ENCODE measurements at places on chromosomes 6 and 20. TPM values are rescaled to one million over a fixed set of nuclear protein-coding genes. Genes with fewer than 3 reads are reported as not detected.
A peak's percentile ranks its signal among the peaks of the same experiment; 100 is the strongest.

PGC gene
- 0.26 TPM for polyA plus RNA-seq

MYH7B gene
- polyA plus RNA-seq, result 2.7 TPM

LY6G6C gene
- polyA plus RNA-seq, result 0.26 TPM

GGTLC1 gene
- not detected for polyA plus RNA-seq

HAO1 gene
- polyA plus RNA-seq, result not detected

DNA sequence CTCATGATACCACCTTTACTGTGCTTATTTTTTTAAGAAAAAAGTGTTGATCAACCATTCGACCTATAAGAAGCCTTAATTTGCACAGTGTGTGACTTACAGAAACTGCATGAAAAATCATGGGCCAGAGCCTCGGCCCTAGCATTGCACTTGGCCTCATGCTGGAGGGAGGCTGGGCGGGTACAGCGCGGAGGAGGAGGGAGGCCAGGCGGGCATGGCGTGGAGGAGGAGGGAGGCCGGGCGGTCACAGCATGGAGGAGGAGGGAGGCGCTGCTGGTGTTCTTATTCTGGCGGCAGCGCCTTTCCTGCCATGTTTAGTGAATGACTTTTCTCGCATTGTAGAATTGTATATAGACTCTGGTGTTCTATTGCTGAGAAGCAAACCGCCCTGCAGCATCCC, 15.6 kb upstream of the SLC22A1 start:
- no peak for DNase-seq

GRCh38 chr6:153108315-153108714, 22.8 kb downstream of the RGS17 start:
- DNase-seq, result no peak

GRCh38 chr6:138503881-138504680, 4.8 kb upstream of the NHSL1 start:
- DNase-seq, result no peak

GRCh38 chr6:160973311-160974250, 18.0 kb upstream of the MAP3K4 start:
- DNase-seq, result no peak

DNA sequence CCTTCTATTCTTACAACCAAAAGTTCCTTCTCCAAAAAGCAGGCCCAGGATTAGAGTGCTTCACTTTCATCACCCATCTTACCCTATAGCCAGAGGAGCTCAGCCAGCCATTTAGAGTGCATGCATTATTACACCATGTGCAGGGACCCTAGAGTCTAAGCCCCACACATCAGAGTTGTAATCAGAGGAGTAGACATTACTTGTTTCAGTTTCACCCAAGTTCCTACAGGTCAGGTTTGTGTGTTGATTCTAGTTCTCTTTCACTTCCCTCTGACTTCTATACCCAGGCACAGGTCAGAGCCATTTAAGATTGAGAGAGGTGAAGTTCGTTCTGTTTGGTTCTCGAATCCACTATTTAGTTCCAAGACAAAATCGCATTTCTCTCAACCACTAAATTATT, 16.3 kb upstream of the ARFGEF3 start:
- no peak for DNase-seq

DNA sequence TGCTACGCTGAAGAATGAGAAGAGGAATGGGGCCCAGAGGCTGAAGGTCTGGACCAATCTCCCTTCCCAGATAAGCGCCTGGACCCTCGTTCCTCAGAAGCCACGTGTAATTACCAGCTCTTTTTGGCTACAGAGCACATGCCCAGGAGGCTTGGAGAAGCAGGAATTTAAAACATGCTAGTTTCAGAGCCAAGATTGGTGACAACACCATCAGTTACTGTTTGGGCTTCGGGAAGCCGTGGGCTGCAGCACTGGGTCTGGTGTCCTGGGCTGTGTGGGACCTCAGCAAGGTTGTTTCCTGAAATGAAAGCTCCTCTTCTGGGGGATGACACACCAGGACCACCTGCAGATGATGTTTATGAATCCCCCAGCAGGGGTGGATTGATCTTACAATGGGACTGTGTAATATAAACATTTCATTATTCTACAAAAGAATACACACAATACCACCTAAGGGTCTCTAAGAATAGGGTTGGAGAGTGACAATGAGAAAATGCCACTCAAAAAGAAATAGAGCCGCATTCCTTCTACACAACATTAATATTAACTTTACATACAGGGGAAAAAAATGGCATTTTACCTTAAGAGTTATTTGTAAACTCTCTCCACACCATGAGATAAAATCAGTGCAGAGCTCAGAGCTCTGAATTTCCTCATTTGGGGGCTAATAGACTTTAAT, 207.8 kb upstream of the FOXQ1 start:
- DNase-seq, result no peak

DNA sequence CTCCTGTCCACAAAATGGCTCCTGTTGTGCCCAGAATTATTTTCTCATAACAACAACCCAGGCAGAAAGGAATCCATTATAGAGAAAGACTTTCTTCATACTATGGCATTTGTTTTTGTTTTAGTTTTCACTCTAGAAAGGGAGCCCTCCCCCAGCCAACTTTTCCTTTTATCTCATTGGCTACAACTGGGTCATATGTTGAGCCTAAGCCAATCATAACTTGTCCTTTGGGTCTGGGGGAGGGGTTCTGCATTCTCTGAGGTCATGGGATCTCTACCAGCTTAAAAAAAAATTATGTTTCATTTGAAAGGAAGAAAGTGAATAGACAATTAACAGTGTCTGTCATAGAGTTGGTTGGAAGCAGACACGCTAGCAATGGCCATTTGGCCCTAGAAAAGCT, 177.6 kb downstream of the AIG1 start:
- no peak for DNase-seq

DNA sequence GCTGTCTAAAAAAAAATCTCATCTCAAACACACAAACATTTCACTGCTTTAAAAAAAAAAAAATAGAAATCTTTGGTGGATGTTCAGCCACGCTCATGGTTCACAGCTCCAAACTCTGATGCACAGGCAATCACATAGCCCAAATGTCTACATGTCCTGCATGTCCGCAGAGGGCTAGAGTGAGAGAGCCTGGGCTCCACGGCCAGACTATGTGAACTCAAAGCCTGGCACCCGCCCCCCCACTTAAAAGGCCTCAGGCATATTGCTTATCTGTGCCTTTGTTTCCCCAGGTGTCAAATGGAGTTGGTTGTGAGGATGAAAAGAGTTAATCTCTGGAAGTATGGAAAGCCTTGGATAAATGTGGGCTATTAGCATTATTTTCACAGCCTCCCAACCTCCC, 10.5 kb upstream of the PTGIS start:
- DNase-seq, result no peak

DNA sequence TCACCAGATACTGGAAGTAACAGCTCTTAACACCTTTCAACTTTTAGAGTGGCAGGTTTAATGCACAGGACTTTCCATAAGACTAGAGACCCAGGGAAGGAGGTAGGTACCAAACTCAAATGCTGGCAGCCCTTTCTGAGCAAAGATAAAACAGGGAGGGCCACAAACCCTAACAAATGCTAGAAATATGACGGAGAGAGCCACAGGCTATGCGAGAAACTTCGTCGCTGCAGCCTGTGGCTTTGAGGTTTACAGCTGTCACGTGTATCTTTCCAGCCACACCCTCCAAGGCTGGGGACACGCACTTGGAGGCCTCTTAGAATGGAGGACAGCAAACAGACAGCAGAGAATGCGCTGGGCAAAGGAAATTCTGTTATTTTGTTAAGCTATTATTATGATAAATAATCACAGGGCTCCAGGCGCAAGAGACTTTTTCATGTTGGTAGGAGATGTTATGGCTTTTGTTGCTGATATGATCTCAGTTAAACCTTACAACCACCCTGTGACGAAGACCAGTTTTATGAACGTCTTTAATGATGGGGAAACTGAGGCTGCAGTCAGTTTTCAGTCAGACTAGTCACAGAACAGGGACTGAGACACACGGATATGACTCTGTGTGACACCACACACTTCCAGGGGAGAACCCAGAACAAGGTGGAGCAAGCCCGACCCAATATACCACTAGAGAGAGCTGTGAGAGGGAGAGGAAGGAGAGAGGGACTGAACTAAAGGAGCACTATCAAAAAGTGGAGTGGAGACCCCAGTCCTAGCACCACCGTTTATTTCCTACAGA, 2.0 kb downstream of the TRAM2 start:
- DNase-seq, result no peak

DNA sequence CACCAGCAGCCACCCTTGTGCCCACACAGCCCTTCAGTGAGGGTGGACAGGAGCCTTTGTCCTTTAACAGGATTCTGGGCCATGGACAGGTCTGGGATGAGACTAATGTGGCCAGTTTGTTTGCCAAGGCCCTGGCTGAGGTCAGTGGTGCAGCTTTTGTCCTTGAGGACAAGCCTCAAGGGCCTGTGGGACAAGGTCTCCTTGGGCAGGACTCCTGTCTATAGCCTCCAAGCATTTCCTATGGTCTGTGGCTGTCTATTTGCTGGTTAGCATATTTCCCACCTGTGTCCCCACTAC, 44.1 kb downstream of the SUN5 start:
- DNase-seq, result no peak

- peak; percentile 61 for DNase-seq
These were observed 60.8 kb upstream of the MAP3K4 start for GRCh38 chr6:160930547-160931377.

- DNase-seq, result no peak
These were observed 55.7 kb upstream of the NOP56 start for GRCh38 chr20:2596673-2597279.

GRCh38 chr20:50498071-50498776, 12.0 kb upstream of the PTPN1 start:
- no peak for DNase-seq

- DNase-seq, result no peak
These were observed 128.1 kb downstream of the MYLK4 start for GRCh38 chr6:2622671-2623070.

GRCh38 chr20:36871640-36872570, 4.0 kb upstream of the TLDC2 start:
- DNase-seq, result no peak
